ENCODE measurements at places on chromosomes 11 and 22. TPM values are rescaled to one million over a fixed set of nuclear protein-coding genes. Genes with fewer than 3 reads are reported as not detected.
A peak's percentile ranks its signal among the peaks of the same experiment; 100 is the strongest.

- H3K4me1 ChIP-seq: peaks cover 80% of the 10 kb centered on the region
- no peaks in the 10 kb centered on the region for H3K27me3 ChIP-seq
- peak overlapping the region; percentile 31 for H3K27ac ChIP-seq
- no peak overlapping the region for H3K4me3 ChIP-seq
These were observed 13.9 kb downstream of the SCGB1A1 start for GRCh38 chr11:62432695-62433094.

DNA sequence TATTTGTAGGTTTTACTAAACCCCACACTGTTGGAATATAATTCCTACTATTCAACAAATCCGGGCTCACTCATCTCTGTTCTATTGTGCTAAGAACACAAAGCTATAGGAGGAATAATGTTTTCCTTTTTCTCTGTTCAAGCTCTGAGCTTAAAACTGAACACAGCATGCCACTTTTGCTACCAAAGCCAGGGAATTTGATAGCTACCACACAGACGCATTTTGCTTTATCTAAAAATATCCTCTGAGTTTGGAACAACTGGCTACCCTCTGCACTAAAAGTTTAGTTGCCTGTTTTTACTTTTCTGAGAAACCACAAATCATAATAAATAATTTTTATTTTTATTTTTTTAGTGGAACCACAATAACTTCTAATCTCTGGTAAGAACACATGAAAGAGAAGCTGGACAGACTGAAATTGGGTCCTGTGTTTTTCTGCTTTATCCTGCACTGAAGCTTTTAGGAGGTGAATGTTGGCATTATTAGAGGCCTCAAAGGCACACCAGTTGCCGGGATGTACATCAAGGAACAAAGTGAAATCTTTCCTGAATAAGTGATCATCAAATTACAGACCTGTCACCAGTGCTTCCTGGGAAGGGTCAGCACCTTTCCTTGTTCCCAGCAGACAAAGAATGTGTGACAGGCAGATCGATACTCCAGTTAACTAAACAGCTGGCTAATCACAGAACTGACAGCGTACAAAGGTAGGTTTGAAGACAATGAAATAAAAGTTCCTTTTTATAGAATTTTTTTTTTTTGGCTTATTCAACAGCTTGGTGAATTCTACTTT is 523.2 kb upstream of the TENM4 start:
- no peak for DNase-seq
- no peak overlapping the region for H3K27ac ChIP-seq
- no peaks in the 10 kb centered on the region for H3K36me3 ChIP-seq

DNA sequence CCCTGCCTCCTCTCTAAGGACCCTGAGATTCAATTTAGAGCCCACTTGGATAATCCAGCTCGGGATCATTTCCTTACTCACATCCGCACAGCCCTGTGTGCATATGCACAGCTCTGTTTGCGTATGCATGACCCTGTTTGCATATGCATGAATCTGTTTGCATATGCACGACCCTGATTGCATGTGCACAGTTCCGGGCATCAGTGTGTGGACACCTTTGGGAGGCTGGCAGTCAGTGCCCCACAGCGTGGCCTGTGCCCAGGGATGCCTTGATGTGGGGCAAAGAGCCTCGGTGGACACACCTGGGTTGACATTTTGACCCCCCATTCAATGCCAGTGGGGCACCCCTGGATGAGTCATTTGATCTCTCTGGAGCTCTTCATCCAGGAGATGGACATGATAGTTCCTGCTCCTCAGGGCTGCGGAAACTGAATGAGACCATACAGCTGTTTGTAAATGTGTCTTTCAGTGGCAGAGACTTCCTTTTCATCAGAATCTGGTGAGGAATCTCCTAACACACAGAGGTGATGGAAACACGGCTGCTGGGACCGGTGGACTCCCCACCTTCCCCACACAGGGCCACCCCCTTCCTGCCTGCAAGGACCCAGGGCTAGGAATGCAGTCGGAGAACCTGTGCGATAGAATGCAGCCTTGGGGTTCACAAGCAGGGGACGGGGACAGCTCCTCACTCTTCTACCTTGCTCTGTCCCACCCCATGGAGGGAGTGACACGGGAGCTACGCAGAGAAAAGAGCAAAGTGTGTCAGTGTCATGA is 41.2 kb downstream of the MYEOV start:
- H3K27ac ChIP-seq: no peak overlapping the region
- H3K4me1 ChIP-seq: peaks cover 4% of the 10 kb centered on the region
- H3K4me3 ChIP-seq: no peak overlapping the region
- DNase-seq: no peak

The EFCAB6 gene
- total RNA-seq: 0.63 TPM

The CRYAB gene
- 28.4 TPM for total RNA-seq

Measured in spleen (tissue), 13 donors.